ENCODE measurements at places on chromosomes 12 and 14. TPM values are rescaled to one million over a fixed set of nuclear protein-coding genes. Genes with fewer than 3 reads are reported as not detected.
A peak's percentile ranks its signal among the peaks of the same experiment; 100 is the strongest.

Gene KRT72
- not detected for total RNA-seq

Gene FRS2
- 78.7 TPM for total RNA-seq

- peak; percentile 92 for DNase-seq
These were observed 481.4 kb upstream of the TMEM132C start for GRCh38 chr12:127785540-127785939.

GRCh38 chr12:7034464-7034863 lies 16.2 kb upstream of the LPCAT3 start:
- DNase-seq, result no peak

DNA sequence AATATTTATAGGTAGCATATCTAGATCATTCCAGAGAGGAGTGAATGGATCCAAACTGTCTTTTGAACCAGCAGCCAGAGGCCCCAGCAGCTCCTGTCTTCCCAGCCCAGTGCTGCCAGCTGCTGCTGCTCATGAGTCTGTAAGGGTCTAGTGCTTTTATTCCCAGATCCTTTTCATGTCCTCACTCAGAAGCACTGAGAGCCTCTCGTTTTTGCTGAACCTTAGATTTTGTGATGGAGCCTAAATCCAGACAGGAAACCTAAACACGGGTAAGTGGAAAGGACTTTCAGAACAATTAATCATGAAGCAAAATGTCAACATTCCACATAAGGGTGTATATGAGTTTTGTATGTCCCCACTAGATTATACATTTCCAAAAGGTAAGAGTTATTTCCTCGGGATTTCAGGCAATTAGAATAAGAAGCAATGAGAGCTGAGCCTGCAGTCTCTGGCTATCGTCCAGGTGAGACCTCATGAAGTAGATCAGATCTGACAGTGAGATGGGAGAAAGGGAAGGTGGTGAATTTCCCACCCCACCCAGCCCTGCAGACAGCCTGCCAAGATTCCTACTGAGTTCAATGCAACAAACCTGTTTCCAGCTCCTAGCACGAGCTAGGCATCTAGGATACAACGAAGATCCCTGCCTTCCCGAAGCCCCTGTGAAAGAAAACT lies 84.4 kb downstream of the NINJ2 start:
- DNase-seq, result peak; percentile 27

Measured in cerebellum (tissue), 4 donors.